ENCODE measurements at places on chromosomes 4 and X. TPM values are rescaled to one million over a fixed set of nuclear protein-coding genes. Genes with fewer than 3 reads are reported as not detected.

DNA sequence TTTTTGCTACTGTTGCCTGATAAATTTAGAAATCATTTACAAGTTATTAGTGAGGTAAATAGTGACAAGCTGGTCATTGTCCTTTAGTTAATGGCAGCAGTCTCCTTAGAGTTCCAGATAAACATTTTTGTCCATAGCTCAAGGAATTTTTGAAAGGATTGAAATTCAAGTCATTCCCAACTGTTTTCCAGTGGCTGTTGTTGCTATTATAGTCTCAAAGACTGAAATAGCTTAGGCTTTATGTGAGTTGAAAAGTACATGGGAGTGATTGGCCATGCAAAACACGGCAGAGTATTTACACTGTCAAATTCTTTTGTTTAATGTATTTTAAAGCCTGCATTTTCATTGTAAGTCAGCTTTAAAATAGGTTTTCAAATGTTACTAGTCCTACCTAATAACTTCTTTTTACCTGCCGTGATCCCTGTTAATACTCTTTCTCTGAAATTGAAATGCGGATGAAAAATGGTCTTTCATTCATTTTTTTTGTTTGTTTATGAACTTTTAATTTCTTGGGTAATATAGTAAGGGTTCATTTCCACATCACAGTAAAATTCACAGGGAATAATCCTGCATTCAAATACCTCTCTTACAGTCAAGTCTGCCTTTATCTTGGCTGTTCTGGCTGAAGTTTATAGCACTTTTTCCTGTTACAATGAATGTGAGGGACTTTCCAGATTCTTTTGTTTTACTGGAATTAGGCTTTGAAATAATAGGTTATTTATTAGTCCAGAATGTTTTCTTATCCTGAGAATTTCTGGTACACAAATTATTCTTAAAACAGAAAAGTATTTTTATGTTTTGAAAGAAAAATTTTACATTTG, 85.1 kb downstream of the PDLIM5 start:
- DNase-seq, result no peak

DNA sequence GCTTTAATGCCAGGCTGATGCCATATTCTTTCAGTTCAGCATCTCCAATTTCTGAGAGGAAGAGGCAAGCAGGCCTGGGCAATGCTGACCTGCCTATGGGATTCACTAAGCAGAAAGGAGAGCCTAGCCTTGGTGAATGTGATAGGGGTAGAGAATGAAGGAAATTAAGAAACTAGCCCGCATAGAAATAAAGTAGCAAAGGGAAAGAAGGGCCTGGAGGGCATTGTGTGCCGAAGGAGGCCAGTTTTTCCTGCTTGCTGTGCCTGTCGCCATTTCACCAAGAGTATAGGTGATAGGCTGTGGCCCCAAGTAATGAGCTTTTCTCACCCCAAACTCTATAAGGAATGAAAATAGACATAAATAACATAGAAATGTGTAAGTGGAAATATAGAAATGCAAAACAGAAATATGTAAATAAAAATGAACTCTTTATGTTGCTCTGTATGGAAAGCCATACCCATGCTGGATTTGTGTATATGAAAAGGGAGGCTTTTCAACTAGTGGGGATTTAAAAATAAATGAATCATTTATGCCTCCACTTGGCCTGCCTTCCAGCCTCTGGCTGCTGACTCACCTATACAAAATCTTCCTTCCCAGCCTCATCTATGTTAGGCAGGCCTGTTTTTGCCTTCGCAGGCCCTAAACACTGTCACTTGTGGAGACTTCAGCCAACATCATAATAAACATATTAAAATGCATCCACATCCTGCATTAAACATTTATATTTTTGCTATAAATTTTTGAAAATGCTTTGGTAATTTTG, 5.1 kb upstream of the OCRL start:
- DNase-seq, result no peak

DNA sequence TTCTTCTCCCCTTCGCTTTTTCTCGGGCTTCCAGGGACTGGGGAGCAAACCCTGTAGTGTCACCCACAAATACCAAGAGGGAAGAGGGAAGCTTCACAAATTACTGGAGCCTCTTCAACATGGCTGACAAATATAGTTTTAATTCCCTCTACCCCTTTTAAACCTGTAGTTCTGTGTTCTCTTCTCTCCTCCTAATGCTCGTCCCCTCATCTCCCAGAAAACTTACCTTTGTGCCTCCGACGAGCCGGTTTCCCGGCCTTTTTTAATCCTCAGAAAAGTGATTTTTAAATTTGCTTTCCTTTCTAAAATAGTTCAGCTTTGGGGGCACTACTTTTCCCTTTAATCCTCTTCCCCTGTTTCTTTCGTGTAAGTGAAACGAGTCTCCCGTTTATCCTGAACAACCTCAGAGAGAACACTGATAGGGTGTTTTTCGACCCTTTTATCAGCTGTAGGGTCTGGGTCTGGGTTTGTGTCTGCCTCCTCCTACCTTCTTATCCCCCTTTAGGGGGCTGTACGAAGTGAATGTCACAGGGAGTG, 408 bp downstream of the TET2 start:
- DNase-seq, result no peak

The ADGRG4 gene
- not detected for total RNA-seq

DNA sequence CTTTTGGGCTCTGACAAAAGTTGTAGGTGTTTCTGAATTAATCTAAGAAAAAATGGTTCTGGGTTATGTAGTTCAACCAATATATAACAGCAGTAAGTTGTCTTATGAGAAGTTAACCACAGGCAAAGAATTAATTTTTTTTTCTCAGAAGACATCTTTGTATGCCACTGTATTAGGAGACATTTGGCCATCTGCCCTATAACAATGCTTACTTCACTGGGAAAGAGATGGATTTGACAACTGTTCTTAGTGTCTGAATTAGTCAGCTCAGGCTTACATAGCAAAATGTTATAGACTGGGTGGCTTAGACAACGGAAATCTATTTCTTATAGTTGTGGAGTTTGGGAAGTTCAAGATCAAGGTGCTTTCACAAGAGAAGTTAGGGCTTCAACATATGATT, 508.1 kb downstream of the STIM2 start:
- DNase-seq, result no peak

- DNase-seq, result no peak
Measured at GRCh38 chr4:182139491-182139890, 103.7 kb upstream of the TENM3 start.

Data from epithelial cell of proximal tubule (primary cell).